ENCODE measurements at places on chromosomes 5 and 9. TPM values are rescaled to one million over a fixed set of nuclear protein-coding genes. Genes with fewer than 3 reads are reported as not detected.

- no peak for ATAC-seq
Observed at GRCh38 chr5:161093100-161093499, 241.1 kb upstream of the ATP10B start.

GRCh38 chr5:156379206-156379605, 52.2 kb downstream of the SGCD start:
- ATAC-seq, result no peak

- no peak for ATAC-seq
Observed at GRCh38 chr5:157269761-157270272, 3.9 kb downstream of the CYFIP2 start.

- ATAC-seq, result no peak
Observed at GRCh38 chr5:180640861-180641565, 8.4 kb downstream of the FLT4 start.

DNA sequence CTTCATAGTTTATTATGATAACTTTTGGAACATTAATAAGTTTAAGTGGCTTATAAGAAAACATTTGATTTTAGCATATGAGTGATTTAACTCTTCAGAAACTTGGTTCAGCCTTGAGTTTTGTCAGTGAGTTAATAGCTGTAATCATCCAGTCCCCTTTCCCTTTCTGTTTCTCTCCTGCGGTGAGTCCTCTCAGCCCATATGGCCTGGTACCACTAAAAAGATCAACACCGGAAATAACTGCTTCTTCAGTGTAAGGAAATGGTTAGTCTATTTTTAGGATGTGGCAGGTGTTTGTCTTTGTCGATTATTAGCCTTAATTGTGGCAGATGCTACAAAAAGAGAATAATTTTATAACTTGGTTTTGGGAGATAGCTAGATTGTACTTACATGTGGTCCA, 120.2 kb upstream of the GRHPR start:
- ATAC-seq, result peak; percentile 95

DNA sequence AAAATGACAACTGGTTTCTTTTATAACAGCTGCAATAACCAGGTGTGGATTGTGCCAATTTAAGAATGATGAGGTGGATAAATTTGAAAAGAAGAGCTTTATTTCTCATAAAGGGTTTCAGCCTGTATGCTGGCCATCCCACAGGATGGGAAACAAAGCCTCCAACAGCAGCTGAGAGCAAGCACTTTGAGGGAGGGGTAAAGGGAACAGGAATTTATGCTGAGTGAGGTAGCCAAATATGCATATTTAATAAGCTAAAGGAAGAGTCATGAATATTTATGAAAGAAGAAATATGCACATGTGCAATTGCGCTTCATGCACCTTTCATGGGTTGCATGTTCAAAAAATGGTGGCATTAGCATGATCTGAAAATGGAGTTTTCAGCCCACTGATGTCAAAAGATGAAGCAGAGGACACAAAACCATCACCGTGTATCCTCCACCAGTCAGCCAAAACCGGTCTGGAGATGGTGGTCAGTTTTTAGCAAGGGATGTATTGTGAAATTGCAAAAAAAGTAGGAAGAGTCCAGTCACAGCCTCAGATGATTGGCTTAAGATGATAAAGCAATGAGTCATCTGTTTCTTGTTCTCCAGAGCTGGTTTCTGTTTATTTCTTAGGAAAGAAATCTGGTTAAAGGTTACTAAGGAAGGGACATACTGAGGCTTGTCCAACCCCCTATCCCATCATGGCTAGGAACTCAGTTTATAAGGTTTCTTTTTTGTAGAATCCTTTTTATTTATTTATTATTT, 47.9 kb downstream of the DEPDC1B start:
- ATAC-seq, result no peak

DNA sequence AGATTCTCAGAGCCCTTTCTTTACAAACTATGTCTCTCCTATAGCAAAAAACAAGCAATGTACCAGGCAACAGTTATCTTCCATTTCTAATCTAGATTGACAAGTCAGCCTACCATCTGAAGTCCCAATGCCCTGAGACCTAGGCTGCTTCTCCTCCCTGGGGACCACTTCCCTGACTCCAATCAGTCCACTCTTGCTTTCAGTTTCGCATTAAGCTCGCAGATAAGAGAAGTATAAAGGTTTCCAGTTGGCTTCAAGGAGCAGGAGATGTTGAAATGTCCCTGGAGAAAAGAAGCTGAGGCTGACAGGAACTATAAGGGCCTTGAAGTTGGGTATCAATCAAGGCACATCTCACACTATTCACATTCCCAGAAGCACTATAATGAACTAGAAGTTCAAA, 32.3 kb downstream of the ERP44 start:
- no peak for ATAC-seq

The EPB41L4B gene
- total RNA-seq, result 0.06 TPM

The CTSV gene
- total RNA-seq, result 2.1 TPM

The LRRTM2 gene
- not detected for total RNA-seq
